ENCODE measurements at places on chromosomes 11 and 22.

- no peak for DNase-seq
Measured at GRCh38 chr11:7079545-7080135, 9.2 kb upstream of the RBMXL2 start.

DNA sequence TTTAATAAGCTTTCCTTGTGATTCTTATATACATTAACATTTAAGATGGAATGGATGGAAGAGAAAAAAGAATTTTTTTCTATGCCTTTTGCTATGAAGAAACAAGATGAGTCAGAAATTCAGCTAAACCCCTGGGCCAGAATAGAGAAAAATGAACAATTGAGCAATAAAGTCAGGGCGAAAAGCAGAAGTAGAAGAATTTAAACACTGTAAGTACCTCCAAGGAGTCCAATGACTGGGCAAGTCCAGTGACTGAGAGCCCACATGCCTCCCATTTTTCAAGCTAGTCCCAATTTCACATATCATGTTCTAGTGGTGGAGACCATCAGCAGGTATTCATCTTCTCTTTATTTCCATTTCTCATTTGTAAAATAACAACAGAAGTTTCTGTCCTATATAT lies 18.6 kb upstream of the APLP2 start:
- peak; percentile 59 for DNase-seq

GRCh38 chr11:122816761-122817520 lies 21.4 kb upstream of the CRTAM start:
- DNase-seq: peak; percentile 58

GRCh38 chr22:24183321-24184031 lies 2.2 kb downstream of the SUSD2 start:
- DNase-seq: no peak

- DNase-seq: no peak
Measured at GRCh38 chr22:45334068-45334467, 24.3 kb downstream of the FAM118A start.

DNA sequence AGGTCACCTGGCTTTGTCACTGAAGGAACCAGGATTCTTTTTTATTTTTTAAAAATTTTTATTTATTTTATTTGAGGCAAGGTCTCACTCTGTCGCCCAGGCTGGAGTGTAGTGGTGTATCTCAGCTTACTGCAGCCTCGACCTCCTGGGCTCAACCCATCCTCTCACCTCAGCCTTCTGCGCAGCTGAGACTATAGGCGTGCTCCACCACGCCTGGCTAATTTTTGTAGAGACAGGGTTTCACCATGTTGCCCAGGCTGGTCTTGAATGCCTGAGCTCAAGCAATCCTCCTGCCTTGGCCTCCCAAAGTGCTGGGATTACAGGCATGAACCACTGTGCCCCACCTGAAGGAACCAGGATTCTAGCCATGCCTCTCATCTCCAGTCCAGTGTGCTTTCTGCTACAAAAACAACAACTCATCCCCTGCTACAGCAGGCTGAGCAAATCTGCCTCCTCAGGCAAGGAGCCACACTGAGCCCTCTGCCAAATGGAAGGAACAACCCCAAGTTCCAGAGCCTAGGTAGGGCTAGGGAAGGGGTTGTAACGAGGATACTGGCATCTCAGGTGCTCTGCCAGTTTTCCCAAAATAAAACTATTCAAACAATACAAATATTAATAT lies 2.6 kb upstream of the PEX26 start:
- no peak for DNase-seq

DNA sequence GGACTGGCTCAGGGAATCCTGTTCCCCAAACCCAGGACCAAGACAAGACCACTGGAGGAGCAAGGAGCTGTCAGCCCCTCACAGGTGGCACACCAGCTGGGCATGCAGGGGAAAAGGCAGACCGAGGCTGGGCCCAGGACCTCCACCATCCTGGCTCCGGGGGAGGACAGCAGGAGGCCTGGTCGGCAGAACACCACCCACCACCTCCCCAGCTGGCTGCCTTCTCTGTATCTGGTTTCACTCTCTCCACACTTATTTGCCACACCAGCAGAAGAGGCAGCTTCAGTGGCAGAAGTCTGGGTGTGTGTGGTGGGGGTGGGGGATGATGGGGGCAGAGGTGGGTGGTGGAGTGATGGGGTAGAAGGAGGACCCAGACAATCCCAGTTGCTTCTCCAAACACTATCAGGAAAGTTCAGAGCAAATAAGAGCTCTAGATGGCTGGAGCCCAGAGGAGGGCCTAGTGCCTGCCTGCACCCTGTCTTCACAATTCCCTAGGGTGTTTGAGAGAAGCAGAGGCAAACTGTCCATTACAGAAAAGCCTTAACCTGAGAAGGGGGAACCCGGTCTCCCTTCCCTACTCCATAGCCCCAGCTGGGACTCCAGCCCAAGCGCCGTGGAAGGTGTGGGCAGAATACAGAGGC lies 51.9 kb upstream of the CDON start:
- no peak for DNase-seq

- peak; percentile 71 for DNase-seq
Measured at GRCh38 chr22:26079009-26079408, 90.3 kb upstream of the SEZ6L start.

DNA sequence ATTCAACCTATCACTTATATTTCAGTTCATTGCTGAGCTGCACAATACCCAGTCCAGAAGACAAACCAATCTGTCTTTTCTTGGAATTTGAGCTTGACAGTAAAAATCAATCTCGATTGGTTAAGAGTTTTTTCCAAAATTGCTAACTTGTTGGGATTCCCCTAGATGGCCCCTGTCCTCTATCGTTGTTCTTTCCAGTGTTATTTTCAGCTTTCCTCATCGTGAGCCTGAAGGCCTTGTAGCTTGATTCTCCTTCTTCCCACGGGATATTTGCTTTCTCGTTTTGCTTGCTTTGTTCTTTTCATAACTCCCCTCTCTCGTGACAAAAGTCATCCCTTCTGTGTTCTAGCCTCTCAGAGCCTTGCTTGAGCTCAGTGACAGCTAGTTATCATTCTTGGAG lies 3.1 kb downstream of the OR8B8 start:
- DNase-seq: no peak

- DNase-seq: no peak
Measured at GRCh38 chr11:76131671-76132631, 74.4 kb downstream of the WNT11 start.

- DNase-seq: peak; percentile 8
Measured at GRCh38 chr22:23565305-23565914, 14.7 kb downstream of the IGLL1 start.
